ENCODE measurements at places on chromosomes 16 and 17.

DNA sequence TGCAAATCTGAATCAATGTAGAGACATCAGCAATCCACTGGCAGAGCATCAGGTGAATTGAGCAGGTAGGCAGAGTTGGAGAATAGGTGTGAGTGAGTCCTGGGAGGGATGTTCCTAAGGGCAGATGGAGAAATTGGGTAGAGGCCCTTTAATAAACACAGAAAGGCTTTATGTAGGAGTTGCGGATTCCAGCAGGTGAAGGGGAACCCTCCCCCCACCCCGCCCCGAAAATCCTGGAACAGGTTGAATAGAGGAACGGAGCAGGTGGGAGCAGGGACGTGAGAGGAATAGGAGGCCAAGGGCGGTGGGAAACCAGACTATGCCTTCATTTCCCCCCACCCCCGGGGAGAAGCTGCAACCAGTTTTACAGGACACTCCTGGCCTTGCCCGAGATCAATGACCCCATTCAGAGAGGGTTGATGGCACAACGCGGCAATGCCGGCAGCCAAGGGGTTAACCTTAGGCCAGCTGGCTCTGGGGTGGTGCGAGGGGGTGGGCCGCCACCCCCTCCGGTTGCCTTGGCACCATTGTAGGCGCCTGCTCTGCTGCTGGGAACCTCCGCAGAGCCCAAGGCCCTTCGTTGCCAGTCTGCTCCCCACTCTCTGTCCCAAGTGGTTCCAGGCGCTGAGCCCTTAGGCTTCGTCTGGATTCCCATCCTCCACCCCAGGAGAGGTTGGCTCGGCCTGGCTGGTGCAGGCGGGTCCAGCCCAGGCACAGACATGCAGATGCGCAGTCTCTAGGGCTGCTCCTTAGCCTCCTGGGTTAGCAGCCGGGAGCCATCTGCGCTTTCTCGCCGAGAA, 814 bp upstream of the RUNDC3A start:
- DNase-seq = no peak

GRCh38 chr17:57570724-57571344, 174.3 kb downstream of the CCDC182 start:
- no peak for DNase-seq

DNA sequence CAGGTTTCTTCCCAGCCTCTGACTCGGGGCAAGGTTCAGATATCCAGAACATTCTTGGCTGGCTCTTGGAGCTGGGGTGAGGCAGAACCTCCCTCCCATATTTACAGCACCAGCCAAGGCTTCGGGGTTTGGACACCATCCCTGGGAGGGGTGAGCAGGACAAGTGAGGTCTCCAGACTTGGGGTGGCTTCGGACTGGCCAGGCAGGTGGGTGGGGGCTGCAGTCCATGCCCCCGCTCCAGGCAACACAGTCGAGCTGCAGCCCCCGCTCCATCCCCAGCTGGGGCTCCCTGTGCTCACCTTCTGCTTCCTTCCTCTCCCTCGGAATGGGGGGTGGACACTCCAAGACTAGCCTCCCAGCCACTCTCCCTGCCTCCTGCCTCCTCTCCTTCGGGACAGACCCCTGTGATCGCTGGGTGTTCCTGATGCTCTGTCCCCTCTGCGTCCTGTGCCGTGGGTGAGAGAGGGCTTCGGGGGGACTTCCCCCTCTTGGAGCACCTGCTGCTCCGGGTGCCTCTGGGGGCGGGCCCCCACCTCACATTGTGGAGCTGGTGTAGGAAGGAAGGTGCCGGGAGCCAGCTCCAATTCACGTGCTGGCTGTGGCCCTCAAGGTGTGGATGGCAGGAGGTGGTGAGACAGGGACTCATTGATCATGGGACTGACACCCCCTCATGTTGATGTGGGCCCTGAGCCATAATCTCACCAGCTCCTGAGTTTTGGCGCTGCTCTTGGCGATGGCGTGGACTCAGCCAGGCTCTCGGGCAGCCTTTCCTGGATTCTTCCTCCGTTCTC, 189.2 kb downstream of the SEC14L1 start:
- no peak for DNase-seq

- DNase-seq = no peak
These were observed 631 bp downstream of the UTP6 start for GRCh38 chr17:31900877-31901276.

GRCh38 chr17:81379523-81379942, 15.7 kb upstream of the BAHCC1 start:
- no peak for DNase-seq

DNA sequence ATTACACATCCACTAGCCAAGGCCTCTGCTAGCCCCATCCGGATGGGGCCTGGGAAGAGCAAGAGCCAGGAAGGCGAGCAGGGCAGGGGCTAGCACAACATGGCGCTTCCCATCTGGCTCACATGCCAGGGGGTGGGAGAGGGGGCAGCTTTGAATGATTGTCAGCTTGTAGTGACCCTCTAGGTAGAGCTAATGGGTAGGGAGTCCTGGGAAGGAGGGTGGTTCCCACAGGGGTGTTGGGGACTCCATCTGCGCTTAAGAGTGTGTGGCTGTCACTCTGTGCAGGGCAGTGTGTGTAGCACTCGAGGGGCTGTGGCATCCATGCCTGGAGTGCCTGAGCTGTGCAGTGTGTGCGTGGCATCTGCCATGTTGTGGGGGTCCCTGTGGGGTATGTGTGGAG, 24.5 kb downstream of the ARHGAP23 start:
- DNase-seq = no peak

Measured in stimulated activated CD4-positive, alpha-beta T cell treated with anti-CD3 and anti-CD28 coated beads, Interleukin-2, amount 100 ng/mL, for 48 hours (primary cell).